ENCODE measurements at places on chromosomes 16 and 17.
A peak's percentile ranks its signal among the peaks of the same experiment; 100 is the strongest.

DNA sequence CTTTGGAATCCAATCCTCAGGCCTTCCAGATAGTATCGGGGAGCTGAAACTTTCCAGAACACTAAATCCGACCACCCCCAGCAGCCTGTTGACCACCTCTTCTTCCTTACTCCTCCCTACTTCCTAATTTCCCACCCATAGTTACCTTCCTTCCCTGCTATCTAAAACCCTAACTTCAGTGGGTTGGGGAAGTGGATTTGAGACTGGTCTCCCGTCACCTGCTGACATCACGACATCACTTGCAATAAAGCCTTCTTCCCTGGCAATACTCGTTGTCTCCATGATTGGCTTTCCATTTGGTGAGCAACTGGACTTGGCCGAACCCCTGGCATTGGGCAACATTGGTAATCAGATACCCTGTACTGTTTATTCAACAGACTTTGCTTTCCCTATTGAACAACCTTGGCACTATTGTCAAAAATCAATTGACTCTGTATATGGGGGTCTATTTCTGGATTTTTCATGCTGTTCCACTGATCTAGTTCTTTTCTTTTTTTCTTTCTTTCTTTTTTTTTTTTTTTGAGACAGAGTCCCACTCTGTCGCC lies 11.8 kb upstream of the FOXK2 start:
- DNase-seq, result no peak

- no peak for DNase-seq
Measured at GRCh38 chr17:79207960-79208359, 133.3 kb downstream of the ENGASE start.

GRCh38 chr16:9012330-9012729 lies 48.6 kb upstream of the USP7 start:
- DNase-seq, result no peak

DNA sequence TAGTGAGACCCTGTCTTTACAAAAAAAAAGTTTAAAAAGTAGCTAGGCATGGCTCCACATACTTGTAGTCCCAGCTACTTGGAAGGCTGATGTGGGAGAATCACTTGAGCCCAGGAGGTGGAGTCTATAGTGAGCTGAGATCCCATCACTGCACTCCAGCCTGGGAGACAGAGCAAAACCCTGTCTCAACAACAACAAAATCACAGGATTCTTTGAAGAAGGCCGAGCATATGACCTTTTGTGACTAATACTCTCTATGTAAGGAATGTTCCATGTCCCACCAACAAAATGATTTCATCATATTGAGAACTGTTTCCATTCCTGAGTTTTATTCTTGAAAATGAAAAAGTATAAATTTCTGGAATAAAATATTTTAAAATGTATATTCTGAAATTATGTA lies 58.9 kb upstream of the EFCAB3 start:
- DNase-seq, result no peak

DNA sequence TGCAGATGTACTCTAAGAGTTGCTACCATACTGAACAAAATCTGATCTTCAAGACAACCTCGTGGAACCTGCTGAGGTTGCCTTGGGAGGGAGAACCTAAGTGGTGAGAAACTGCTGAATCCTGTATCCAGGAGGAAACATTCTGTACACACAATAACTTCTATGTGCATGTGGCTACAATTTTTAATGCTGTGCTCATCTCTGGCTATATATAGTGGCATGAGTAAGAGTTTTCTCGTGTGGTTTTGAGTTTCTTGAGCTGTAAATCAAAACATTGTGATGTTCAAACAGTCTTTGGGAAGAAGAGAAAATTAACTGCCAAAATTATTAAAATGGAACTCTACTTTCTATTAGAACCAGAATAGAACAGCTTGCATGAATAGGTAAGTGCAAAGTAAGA lies 206.8 kb downstream of the CA10 start:
- DNase-seq, result no peak

- peak; percentile 36 for DNase-seq
Measured at GRCh38 chr16:83926726-83927397, 26.2 kb upstream of the OSGIN1 start.

- DNase-seq, result no peak
Measured at GRCh38 chr17:27533874-27534815, 77.9 kb downstream of the KSR1 start.

DNA sequence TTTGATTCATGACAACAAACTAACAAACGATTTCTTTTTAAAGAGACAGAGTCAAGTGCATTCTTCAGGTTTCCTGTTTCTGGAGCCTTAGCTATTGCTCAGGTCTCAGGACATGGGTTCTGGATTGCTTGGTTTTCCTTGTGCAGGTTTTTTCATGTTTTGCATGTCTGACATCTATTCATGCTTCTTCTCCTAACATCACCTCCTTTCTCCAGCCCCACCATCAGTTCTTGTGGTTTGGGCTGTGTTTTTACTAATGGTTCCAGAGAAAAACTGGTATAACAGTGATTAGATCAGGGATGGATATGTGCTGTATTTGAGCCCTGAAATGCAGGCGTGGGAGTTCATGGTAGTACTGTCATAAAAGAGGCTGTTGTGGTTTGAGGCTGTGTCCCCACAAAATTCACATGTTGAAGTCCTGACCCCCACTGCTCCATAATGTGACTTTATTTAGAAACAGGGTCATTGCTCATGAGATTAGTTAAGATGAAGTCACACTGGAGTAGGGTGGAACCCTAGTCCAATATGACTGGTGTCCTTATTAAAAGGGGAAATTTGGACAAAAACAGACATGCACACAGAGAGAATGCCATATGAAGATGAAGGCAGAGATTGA lies 67.9 kb downstream of the IRX6 start:
- no peak for DNase-seq

GRCh38 chr16:2531696-2532493 lies 687 bp upstream of the CEMP1 start:
- DNase-seq, result peak; percentile 85
